ENCODE measurements at places on chromosomes 2 and 18. TPM values are rescaled to one million over a fixed set of nuclear protein-coding genes. Genes with fewer than 3 reads are reported as not detected.

The SERPINB11 gene
- not detected for total RNA-seq

The ALPI gene
- total RNA-seq = not detected

The CCDC68 gene
- 2.7 TPM for total RNA-seq

The RNF152 gene
- total RNA-seq = 4.7 TPM

The XIRP2 gene
- 0.29 TPM for total RNA-seq

The SOX11 gene
- total RNA-seq = 81.7 TPM

The GPR17 gene
- not detected for total RNA-seq

The C1QL2 gene
- not detected for total RNA-seq

The DNER gene
- total RNA-seq = 5.5 TPM

The SAG gene
- not detected for total RNA-seq

The NYAP2 gene
- total RNA-seq = not detected

The BCL2 gene
- 8.4 TPM for total RNA-seq

The ANKRD30BL gene
- 0.14 TPM for total RNA-seq

The IRS1 gene
- 16.1 TPM for total RNA-seq

The KIAA2012 gene
- total RNA-seq = not detected

The AKAIN1 gene
- total RNA-seq = not detected

GRCh38 chr2:54042341-54042740, 71.5 kb upstream of the PSME4 start:
- DNase-seq = no peak

GRCh38 chr2:226601881-226602662, 197.5 kb downstream of the IRS1 start:
- DNase-seq = no peak

DNA sequence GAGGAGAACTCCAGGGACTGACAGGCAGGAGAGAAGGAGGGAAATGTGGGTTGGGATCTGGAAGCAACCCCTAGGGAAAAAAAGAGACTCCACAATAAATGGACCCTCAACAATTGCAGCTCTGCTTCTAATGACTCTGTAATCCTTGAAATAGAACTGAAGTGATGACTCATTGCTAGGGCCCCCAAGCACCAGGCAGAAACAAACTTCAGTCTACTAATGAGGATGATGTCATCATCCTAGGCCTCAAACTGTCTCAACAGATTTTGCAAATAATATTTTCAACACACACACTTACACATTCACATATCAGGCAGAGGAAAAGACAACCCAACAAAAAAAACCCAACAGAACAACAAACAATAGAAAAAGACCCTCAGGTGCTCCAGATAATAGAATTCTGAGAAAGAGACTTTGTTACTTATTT, 143.3 kb downstream of the HDAC4 start:
- DNase-seq = peak; percentile 78

GRCh38 chr2:38653715-38654527, 12.0 kb upstream of the GALM start:
- no peak for DNase-seq

DNA sequence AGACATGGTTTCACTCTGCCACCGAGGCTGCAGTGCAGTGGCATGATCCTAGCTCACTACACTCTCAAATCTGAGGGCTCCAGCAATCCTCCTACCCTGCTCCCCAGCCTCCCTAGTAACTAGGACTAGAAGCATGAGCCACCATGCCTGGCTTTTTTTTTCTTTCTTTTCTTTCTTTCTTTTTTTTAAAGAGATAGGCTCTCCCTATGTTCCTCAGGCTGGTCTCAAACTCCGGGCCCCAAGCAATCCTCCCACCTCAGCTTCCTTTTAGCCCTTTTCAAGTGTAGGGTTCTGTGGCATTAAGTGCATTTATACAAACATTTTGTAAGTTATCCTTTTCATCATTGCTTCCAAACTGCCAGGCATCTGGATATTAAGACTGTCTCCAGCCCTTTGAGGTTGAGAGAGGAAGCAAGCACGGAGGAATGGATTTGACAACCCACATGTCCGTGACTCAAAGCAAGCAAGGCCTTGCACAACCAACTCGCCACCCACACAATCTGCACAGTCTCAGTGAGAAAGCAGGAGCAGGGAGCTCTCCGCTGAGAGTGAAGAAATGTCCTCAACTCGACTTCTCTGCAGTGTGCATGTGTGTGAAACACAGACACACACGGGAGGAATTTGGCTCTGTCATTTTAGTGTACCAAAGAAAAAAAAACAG, 65.6 kb downstream of the ATP8B1 start:
- DNase-seq = peak; percentile 78

GRCh38 chr2:27115519-27115918, 3.4 kb downstream of the CGREF1 start:
- no peak for DNase-seq

DNA sequence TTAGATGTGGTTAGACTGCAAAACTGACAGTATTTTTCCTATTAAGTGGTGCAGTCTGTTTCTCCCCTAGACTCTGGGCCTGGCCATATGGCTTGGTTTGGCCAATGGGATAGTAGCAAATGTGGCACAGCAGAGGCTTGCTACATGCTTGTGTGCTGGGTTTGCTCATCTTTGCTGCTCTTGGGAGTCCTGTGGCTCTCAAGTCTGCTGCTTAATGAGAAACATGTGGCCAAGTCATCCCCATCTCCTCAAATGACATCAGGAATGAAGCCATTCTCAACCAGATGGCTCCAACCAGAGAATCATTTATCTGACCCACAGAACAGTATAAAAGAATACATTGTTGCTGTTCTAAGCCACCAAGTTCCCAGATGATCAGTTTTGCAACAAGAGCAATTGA, 57.1 kb upstream of the PAX3 start:
- no peak for DNase-seq

- DNase-seq = peak; percentile 90
These were observed 44.2 kb downstream of the GLI2 start for GRCh38 chr2:120779781-120780283.

DNA sequence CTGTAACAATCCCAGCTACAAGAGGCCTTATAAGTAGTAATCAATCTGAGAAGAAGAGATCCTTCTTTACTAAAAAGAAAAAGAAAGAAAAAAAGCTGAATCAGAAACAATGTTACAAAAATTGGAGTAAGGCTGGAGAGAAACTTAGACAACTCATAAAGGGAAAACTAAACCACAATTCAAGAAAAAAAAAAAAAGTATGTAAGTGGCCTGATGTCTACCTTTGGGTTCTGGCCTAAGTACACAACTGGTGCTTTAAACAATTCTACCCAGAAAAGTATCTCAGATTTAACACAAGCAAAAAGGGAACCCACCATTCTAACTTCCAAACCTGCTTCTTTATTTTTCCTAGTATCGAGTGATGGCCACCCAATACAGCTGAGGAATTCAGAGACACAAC, 45.3 kb downstream of the ZNF521 start:
- DNase-seq = no peak

DNA sequence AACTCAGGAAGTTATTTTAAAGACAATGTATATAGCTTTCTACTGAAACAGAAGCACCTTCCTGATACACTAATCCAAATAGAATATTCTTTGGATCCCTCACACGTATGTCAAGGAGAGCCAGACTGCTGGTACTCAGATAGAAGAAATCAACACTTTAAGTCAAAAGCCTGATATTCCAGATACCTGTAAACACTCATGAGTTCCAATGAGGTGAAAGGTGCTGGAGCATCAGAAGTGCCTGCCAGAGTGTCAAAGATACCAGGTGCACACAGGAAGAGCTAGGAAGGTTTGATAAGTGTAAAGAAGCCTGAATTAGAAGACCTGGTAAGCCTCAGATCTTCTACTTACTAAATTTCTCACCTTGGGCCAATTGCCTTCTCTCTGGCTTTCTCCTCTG, 226.3 kb upstream of the SP5 start:
- no peak for DNase-seq

DNA sequence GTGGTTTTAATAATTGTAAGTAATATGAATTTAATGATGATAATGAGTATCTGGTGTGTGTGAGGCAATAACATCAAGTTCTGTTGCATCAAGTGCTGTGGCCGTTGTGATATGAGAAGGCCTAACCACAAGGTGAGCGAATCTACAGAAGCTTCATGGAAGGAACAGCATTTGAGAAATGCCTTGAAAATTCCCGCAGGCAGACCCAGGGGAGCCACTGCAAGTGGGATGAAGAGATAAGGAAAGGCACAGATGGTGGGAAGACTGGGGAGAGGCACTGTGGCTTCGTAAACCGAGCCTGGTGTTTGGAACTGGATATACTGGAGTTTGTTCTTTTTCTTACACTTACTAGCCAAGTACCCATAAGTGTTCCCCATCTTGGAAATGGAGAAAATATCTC, 357.5 kb downstream of the PTPRM start:
- DNase-seq = no peak

- no peak for DNase-seq
These were observed 2.3 kb downstream of the FZD7 start for GRCh38 chr2:202035941-202036372.

GRCh38 chr2:188978291-188979081, 4.3 kb downstream of the COL3A1 start:
- DNase-seq = peak; percentile 59

- DNase-seq = peak; percentile 21
These were observed 75.1 kb downstream of the AGPS start for GRCh38 chr2:177467646-177468045.

DNA sequence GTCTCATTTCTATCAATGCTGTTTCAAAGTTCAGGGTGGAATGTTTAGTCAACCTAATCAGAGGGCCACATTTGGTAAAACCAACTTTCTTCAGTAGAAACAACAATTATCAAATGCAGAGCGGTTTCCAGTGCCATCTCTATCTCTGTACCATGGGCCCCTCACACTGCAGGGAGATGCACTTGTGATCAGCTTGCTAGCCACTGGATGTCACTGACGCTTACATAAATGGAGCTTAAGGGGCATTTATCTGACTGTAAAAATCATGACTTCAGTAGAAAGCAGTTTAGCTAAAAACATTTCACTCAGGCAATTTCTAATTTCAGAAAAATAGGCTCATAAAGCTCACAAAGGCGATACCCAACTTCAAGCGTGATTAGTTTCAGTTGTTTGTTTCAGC, 678.0 kb downstream of the ZEB2 start:
- no peak for DNase-seq

DNA sequence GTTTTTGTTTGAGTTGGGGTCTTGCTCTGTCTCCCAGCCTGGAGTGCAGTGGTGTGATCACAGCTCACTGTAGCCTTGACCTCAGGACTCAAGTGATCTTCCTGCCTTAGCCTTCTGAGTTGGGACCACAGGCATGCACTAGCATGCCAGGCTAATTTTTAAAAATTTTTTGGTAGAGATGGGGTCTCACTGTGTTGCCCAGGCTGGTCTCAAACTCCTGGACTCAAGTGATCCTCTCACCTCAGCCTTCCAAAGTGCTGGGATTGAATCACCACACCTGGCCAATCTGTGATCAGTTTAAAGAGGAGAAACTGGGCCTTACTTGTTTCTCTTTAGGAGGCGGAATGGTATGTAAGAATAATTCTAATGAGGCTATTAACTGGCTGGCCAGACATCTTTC, 49.9 kb downstream of the IMPA2 start:
- DNase-seq = no peak

DNA sequence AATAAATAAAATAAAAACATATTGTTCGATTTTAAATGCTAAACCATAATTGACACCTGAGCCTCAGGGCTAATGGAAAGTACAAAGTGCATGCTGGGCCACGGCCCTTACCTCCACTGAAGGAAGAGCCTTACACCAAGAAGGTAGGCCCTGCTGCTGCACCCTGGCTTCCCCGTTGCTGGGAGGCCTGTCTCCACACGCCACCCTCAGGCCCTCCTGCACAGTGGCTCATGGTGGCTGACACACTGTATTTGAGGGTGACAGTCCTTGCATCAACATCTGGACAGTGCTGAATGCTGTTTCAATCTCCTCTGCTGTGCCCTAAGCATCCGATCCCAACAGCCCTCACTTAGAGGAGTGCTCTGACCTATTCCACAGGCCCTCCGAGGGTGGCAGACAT, 39.3 kb upstream of the EDAR start:
- no peak for DNase-seq

DNA sequence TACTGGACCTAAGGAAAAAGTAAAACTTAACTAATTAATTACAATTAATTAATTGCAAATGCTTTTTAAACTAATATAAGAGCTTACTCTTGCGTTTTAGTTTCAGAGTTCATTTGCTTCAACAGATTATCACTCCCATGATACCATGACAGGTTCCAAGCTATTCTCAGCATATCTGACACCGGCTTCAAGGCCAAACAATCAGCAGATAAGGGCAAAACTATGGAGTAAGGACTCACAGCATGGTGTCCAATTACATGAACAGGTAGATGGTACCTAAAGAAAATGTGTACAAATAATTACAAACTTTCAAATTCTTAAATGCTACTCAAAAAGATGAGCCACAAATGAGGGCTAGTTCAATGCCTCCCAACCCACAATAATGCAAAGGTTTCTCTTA, 77.2 kb downstream of the RTTN start:
- no peak for DNase-seq

DNA sequence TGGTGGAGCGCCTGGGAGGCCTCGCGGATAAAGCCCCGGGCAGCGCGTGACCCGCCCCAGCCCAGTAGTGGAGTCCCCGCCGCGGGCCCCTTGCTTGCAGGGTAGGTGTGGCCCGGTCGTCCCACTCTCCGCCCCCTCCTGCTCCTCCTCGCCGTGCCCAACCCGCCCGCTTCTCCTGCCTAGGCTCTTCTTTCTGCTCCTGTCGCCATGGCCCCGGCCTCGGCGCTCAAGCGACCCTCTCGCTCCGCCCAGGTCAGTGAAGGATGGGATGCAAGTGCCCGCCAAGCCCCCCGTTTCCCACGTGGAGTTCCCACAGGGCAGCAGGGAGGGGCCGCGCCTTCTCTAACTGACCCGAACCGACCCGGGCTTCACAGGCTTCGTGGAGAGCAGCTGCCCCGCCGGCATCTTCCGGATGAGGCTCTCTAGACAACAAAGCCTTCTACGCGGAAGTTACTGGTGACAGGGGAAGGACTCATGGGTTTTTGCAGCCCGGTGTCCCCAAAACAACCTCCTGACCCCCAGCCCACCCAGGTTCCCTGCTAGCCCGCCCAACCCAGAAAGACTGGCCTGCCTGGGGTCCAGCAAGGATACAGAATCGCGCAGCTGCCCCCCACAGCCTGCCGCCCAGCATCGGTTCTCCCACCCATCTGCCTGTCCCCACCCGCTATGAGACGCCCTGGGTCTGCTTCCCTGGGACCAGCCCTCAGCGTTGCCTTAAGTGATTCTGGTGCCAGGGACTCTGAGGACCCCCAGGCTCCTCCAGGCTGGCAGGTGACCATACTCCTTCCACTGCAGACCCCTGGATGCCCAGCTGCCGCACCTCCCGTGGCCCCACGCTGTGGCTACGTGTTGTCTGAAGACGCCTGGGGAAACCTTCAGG, 32.8 kb downstream of the TTC32 start:
- no peak for DNase-seq

Measured in kidney epithelial cell (primary cell).